Stimulated activated CD8-positive, alpha-beta memory T cell treated with anti-CD3 and anti-CD28 coated beads, Interleukin-15, amount 100 ng/mL, for 24 hours (primary cell): ENCODE measurements at places on chromosomes 3 and 15.

DNA sequence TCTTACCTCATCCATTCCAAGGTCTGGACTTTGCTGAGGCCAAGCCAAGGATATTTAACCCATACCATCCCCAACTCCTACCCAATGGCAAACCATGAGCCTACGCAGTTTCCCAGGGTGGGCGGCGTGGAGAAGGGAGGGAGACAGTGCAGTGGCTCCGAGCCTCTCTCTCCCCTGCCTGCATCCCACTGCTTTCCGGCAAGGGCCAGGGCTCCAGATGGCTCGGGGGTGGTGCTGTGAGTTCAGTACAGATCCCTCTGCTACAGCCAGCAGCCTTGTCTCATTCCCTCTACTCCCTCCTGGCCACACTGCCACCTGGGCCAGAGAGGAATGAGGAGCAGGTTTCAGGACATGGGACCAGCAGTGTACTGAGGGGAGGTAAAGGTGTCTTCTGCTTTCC lies 44.3 kb upstream of the APEH start:
- DNase-seq, result no peak

- no peak for DNase-seq
These were observed 942.0 kb downstream of the SQOR start for GRCh38 chr15:46576646-46577395.

DNA sequence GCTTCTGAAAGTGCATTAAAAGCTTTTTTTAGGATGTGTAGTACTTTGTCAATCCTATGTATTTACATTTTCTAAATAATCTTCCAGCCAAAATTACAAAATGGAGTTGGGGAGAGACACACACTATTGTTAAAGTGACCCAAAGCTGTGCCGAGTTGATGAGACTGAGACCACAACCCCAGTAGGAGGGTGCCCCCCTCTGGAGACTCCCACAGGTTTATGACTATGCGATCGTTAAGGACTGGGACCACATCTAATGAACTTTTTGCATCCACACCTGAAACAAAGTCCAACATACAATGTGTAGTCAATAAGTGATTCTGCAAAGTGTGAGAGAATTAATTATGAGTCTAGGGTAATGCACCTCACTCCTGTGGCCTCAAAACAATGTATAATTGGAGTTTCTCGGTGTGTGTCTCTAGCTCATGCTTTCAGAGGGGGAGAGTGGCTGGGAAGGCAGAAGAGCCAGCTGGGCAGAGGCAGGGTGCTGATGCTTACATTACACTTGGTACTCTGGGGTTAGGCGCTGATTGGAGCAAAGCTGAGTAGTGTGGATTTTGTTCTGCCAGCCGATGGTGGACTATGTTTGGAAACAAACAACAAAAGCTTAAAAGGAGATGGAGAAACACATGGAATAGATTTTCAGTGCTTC lies 102.8 kb downstream of the KCNH8 start:
- no peak for DNase-seq

DNA sequence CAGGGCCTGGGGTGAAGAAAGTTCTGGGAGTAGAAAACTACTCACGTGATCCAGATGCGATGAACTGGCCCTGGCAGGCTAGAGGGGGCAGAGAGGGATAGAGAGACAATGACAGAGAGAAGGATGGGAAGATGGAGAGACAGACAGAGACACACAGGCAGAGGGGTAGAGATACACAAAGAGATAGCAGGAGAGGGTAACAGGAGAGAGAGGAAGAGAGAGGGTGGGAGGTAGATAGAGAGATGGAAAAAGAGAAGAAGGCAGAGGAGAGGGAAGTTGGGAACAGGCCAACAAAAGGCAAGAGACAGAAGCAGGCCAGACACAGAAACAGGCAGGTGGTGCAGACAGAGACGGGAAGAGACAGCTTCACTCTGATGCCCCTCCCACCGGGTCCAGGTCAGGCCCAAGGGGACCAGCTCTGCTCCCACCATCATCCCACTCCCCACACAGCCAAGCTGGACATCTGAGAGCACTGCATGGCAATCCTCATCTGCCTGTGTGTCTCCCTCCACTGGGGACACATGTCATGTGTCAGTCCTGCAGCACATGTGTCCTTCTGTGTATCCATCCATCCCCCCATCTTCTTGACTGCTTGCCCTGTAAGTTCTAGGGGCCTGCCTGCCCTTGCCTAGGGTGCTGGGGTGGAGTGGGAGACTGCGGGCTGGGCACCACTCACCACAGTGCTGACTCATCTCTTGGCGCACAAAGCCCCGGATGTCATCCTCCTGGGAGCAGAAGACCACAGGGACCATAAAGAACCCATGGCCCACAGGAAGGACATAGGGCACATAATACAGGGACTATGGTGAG lies 2.2 kb upstream of the UCN2 start:
- no peak for DNase-seq

- DNase-seq, result no peak
These were observed 56.4 kb downstream of the PLAAT1 start for GRCh38 chr3:193297421-193297820.

DNA sequence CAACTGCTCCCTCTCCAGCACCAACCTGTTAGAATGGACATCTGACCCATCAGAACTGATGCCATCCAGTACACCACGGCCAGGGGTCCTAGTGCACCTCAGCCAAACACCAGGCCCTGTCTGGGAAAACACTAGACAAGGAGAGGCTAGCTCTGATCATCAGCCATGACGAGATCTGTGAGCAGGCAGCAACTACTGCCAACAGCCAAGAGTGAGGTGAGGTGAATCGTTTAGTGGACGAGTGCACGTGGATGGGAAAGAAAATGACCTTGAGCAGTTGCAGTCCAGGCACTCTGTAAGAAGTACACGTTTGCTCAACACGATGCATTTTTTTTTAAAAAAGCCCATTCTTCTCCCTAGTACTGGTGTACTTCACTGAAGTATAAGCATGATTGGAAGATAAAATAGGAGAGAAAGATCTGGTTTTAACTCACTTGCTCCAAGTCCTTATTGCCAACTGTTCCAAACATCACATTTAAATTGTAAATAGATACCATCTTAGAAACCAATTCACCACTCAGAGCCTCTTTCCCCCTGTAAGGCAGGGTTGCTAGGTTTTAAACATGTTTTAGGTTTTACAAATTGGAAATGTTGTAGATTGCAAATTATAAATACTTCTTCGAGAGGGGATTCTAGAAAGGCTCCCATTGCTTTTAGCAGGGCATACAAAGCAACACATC lies 5.7 kb downstream of the ST8SIA2 start:
- DNase-seq, result no peak

DNA sequence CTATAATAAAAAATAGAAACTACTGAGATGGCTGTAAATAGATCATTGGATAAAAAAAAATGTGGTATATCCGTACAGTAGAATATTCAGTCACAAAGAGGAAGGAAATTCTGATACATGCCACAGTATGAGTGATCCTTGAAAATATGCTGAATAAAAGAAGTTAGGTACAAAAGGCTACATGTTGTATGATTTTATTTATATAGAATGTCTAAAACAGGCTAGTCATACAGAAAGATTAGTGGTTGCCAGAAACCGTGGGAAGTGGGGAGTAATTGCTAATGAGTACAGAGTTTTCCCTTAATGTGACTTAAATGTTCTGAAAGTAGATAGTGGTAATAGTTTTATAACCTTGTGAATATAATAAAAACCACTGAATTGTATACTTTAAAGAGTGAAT lies 24.9 kb upstream of the FAH start:
- DNase-seq, result no peak

- no peak for DNase-seq
These were observed 40.7 kb downstream of the C2CD4B start for GRCh38 chr15:62124176-62124972.

- no peak for DNase-seq
These were observed 84.5 kb upstream of the TMEM108 start for GRCh38 chr3:132953683-132954082.

GRCh38 chr3:169179722-169180121 lies 483.8 kb downstream of the MECOM start:
- DNase-seq, result no peak

DNA sequence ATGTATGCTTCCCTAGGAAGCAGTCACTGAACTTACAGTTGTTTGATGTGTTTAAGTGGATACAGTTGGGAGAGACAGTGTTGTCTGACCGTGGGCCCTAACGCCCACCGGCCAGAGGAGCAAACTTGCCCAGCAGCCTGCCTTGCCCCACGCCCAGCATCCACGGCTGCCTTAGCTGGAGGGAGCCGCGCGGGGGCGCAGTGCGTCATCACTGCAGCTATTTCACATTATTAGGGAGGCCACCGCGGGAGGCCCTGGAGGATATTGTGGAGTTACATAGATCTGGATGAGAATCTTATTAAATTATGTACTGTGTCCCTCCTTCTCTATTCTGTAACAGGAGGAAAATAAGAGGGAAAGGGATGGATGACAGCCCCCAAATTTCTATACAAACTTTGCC lies 267.2 kb downstream of the GABRG3 start:
- DNase-seq, result no peak

DNA sequence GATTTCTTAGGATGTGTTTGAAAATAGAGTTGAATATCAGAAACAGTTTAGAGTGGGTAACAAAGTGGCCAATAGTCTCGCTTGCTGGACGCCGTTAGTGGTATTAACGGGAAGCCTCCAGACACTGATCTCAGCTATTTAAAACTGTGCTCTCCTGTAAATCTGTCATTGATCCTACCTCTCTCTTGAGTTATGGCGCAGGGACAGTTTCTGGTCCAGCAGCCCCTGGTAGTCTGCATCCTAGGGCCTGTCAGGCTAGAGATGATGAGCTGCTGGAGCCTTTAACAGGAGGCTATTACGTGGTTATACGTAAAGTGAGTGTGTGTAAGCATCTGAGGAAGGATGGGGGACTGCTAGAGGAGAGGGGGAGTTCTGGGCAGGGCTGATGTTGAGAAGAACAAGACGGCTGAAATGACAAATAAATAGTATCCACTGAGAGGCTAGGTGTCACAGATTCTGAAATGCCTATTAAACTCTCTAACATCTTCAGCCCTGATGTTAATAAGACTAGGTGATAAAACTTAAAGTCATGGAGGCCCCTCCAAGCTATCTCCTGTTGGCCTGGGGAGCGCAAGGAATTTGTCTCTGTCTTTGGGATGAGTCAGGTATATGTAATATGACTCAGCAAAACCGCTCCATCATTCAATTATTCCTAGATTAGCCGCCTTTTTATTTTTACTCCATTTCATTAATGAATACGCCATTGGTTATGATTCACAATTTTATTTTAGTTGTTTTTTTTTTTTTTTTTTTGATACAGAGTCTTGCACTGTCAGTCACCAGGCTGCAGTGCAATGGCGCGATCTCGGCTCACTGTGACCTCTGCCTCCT lies 155.7 kb downstream of the GREM1 start:
- no peak for DNase-seq

DNA sequence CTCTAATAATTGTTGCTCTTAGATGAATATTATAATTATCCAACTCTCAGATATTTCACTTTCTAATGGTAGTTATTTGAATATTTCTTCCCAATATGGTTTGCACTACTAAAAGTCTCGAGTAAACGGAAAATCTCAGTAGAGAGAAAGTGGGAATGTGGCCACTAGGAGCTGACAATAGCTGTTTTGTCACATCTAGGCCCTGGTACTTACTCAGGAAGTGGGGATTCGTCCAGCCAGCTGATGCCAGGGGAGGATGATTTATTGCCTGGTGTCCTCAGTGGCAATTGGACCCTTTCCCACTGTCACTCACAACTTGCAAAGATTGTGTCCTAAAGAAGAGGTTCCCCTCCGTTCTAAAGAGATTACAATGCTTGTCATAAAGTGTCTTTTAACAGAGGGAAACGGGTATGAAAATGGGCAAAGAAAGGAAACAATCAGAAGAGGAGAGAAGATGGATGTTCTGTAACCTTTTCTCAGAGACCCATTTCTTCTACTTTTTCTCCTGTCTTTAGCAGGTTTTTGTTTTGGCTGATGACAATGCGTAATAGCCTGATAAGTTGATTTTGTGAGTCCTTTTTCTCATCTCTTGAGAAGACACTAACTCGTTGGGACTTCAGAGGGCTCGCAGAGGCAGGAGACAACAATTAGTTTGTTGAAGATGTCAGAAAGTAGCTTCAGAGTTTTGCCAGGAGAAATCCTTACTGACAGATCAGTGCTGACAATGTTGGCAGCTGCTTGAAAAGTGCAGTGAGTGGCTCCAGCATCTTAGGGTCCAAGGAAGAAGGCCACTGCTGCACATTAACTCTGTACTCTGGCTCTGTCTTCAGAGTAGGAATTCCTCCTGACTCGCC lies 320.6 kb downstream of the MECOM start:
- no peak for DNase-seq

DNA sequence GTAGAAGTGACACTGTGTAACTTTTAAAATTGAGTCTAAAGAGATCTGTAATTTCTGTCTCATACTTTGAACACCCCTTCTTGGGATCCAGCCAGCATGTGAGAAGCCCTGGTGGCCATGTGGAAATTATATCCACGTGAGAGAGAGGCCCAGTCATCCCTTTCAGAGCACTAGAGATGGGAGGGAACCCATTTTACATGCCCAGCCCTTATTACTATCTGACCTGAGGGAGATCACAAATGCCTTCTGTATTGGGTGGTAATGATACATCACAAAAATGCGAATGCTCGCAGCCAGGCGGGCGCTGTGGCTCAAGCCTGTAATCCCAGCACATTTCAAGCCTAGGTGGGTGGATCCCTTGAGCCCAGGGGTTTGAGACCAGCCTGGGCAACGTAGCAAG lies 27.3 kb upstream of the TRAK1 start:
- DNase-seq, result no peak

GRCh38 chr15:100720406-100720967 lies 118.1 kb downstream of the ASB7 start:
- DNase-seq, result no peak

DNA sequence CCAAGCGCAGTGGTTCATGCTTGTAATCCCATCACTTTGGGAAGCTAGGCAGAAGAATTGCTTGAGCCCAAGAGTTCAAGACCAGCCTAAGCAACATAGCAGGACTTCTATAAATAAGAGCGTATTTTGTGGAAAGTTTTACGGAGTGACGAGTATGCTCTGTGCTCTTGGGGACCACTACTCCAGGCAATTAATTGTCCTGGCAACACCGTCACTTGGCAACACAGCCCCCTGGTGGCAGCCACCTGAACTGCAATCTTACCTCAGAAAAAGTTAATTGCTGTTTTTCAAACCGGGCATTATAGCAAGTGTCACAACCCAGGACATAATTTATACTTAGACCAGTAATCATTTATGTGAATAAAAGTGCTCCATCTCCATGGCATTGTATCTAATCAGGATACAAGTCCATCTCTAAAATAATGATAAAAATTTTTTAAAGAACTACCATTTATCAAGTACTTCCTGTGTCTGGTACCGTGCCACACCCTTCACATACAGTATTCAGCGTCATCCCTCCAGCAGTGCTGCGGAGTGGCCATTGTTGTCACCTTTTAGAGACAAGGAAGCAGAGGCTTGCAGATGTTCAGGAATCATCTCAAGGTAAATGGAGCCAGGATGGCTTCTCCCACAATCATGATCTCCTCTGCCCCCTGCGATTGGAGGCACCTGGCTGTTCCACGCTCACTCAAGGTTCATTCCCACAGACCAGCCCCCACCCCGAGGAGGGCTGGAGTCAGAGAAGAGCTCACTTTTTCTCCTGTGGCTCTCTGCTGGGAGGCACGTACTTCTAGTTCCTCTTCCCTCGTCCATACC lies 34.5 kb downstream of the PLA2G4D start:
- peak; percentile 64 for DNase-seq
